Activated CD4-positive, alpha-beta memory T cell treated with anti-CD3 and anti-CD28 coated beads for 36 hours (primary cell): ENCODE measurements at places on chromosomes 13 and 19. TPM values are rescaled to one million over a fixed set of nuclear protein-coding genes. Genes with fewer than 3 reads are reported as not detected.

GRCh38 chr19:4738734-4739133 lies 15.1 kb upstream of the DPP9 start:
- H3K27ac ChIP-seq = no peak overlapping the region
- no peaks in the 10 kb centered on the region for H3K4me1 ChIP-seq
- no peak overlapping the region for H3K4me3 ChIP-seq

DNA sequence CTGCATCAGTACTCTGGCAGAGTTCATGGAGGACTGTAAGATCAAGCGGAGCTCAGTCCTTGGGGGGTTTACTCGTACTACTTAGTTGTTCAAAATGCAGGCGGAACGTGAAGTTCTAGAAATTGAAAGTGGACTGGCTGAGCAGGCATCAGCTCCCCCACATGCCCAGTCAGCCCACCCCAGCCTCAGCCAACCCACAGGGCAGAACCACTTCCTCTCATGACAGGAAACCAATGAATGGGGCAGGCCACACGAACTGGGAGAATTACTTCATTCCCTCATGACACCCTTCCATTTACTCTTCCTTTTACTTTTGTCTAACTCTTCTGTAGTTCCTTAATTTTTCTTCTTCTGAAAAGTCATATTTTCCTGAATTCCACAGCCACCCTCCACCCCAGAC lies 71.9 kb downstream of the FLT1 start:
- peaks cover 13% of the 10 kb centered on the region for H3K36me3 ChIP-seq
- H3K27me3 ChIP-seq = peaks cover 2% of the 10 kb centered on the region
- H3K27ac ChIP-seq = no peak overlapping the region
- no peak overlapping the region for H3K4me3 ChIP-seq
- DNase-seq = peak; percentile 18

- no peak overlapping the region for H3K27ac ChIP-seq
- no peaks in the 10 kb centered on the region for H3K4me1 ChIP-seq
- no peak overlapping the region for H3K4me3 ChIP-seq
- H3K27me3 ChIP-seq = peaks cover 14% of the 10 kb centered on the region
- H3K36me3 ChIP-seq = no peaks in the 10 kb centered on the region
These were observed 17.8 kb downstream of the ARHGEF7 start for GRCh38 chr13:111132948-111133347.

DNA sequence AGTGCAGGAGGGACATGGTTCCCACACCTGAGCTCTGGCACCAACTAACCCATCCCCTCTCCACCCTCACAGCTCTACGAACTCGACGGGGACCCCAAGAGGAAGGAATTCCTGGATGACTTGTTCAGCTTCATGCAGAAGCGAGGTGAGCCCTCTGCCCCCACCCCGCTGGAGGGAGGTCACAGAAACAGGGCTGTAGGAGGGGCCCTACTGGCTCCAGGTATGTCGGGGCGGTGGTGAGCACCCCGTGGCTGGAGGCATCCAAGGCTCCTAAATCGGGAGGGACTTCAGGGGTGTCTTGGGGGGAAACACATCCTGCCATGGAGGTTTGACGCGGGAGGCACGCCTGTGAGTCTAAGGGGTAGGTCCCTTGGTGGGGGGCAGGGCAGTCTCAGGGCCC lies 24.1 kb upstream of the WDR18 start:
- no peaks in the 10 kb centered on the region for H3K27me3 ChIP-seq
- no peak for DNase-seq
- no peak overlapping the region for H3K27ac ChIP-seq
- H3K36me3 ChIP-seq = peaks cover 8% of the 10 kb centered on the region
- H3K4me3 ChIP-seq = no peak overlapping the region

OSCAR gene
- 0.29 TPM for total RNA-seq
